HT1080 (cell line): ENCODE measurements at places on chromosomes 5 and 9. TPM values are rescaled to one million over a fixed set of nuclear protein-coding genes. Genes with fewer than 3 reads are reported as not detected.

- no peak for DNase-seq
These were observed 342.7 kb upstream of the RIOK2 start for GRCh38 chr5:97525780-97526179.

- no peak for DNase-seq
These were observed 13.6 kb downstream of the ITGA1 start for GRCh38 chr5:52801329-52801728.

DNA sequence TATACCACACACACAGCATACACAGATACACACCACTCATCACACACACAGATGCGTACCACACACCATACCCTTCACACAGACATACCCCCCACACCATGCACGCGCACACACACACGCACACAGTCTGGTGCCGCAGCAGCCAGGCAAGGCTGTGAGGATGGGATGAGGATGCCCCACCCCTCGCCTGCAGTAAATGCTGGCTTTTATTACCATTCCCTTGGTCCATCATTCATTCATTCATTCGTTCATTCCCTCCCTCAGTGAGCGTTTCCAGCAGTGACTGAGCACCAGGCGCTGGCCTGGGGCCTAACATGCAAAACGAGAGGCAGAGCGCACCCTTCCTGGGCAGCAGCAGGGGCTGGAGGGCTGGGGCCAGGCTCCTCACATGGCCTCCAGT lies 51.7 kb upstream of the FCN2 start:
- no peak for DNase-seq

DNA sequence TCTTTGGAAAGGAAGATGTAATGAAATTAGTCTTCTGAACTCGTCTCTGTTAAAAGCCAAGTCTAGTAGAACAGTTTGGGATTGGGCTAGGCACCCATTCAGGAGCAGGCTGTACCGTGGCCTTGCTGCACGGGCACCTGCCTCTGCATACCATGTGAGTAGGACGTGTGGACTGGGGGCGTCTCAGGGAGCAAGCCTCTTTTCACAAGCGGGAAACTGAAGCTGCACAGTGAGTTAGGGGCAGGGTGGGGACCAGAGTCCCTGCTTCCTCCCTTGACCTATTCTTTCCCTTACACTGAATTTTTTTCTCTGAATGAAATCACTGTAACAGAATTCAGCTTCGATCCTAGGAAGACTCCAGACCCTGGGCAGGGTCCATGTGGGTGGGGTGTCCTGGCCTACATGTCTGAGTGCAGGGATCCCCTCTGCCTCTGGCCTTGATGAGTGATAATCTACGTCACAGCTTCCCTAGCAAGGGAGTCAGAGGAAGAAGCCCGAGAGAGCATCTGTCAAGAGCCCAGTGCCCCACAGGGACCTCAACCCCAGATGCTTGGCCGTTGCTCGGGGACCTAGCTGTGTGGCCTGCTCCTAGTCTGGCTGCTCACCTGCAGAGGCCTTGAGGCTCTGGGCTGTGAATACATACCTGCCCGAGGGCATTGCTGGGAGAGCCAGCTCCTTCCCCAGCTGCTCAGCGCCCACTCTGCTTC lies 15.1 kb downstream of the PHF2 start:
- DNase-seq = no peak

DNA sequence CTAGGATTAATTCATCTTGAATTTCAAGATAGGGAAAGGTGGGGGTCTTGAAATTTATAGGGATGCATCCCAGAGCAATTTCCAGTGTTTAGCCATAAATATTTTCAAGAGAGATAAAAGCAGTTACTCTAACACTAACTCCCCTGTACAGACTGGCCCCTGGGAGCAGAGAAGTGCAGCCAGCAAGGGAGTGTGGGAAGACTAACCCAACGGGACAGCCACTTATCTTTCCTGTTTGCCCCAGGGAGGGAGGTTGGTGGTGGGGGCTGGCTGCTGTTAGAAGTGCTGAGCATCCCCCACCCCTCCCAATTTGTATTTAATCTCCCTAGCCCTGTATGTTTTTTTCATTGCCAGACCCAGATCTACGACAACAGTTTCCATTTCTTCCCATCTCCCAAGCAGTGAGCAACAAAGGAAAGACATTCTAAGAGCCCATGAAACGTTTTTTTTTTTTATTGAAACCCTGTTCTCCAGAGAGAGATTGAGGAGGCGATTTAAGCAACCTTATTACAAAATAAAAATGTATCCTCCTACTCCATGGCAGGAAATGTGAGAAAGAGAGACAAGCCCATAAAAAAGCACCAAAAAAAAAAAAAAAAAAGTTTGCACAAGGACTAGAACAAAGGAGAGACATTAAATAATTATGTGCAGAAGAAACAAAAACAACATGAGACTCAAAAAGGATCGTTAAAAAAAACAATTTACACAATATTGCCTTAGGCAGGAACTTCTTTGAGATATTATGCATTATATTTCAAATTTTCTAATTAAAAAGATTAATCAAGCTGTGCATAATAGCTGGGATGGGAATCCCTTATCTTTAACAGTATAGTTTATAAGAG lies 343.4 kb downstream of the ARHGEF28 start:
- DNase-seq = no peak

The CTXN3 gene
- not detected in 2 replicates for total RNA-seq

- no peak for DNase-seq
These were observed 248.1 kb downstream of the PDE4D start for GRCh38 chr5:59645380-59645779.

DNA sequence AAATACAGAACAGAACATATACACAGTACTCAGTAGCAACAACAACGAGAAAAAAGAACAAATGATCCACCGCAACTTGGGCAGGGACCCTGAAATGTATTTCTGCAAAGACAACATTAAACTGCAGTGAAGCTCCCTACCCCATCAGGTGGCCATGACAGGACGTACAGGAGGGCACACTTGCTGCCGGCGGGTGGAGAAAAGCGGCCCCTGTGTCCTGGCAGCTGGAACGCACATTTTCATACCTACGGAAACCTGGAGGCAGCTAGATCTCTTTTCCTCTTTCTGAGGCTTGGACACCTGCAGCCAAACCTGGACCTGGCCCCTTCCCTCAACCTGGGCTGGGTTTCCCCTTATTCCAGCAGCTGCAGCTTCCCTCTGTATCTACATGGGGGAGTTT lies 42.2 kb upstream of the ZNF354B start:
- DNase-seq = no peak

The ARHGEF37 gene
- 0.02 and 0.03 TPM in 2 replicates for total RNA-seq

The ANKRD18B gene
- 3.7 and 15.0 TPM in 2 replicates for total RNA-seq

DNA sequence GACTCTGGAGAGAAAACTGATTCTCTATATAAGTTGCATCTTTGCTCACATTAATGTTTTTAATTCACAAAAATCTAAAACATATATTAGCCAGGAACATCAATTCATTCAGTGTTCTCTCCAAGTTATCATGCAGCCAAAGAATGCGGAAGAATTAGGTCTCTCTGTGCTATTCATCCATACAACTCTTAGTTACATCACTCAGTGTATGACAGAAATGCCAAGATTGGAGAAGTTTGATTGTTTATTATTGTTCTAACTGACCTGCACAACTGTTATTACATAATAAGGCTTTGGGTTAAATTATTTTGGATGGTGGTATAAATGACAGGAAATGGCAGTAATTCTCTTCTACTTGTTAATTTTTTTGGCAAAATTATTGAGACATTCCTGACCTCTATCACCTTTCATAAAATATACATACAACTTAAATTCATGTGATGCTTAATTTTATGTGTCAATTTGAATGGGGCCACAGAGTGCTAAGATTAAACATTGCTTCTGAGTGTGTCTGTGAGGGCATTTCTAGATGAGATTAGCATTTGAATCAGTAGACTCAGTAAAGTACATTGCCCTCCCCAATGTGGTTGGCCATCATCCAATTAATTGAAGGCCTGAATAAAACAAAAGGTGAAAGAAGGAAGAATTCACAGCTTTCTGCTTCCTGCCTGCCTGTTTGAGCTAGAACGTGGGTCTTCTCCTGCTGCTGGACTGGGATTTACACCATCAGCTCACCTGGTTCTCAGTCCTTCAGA lies 70.2 kb downstream of the NR2F1-AS1 start:
- no peak for DNase-seq

The PCDHGB1 gene
- 0.53 and 1.4 TPM in 2 replicates for total RNA-seq

GRCh38 chr5:574906-575305 lies 37.2 kb upstream of the CEP72 start:
- DNase-seq = no peak

The NTMT1 gene
- total RNA-seq = 65.9 and 66.4 TPM in 2 replicates

The CDX1 gene
- not detected in 2 replicates for total RNA-seq

GRCh38 chr5:138714694-138715093 lies 38.5 kb upstream of the CTNNA1 start:
- DNase-seq = no peak

GRCh38 chr9:16552252-16552651 lies 318.2 kb downstream of the BNC2 start:
- no peak for DNase-seq

GRCh38 chr5:68046445-68046844 lies 169.1 kb upstream of the PIK3R1 start:
- DNase-seq = peak; percentile 96

- DNase-seq = peak; percentile 39
These were observed 10.6 kb downstream of the SPINK4 start for GRCh38 chr9:33250458-33250995.

The PIP5KL1 gene
- 0.73 and 0.98 TPM in 2 replicates for total RNA-seq

DNA sequence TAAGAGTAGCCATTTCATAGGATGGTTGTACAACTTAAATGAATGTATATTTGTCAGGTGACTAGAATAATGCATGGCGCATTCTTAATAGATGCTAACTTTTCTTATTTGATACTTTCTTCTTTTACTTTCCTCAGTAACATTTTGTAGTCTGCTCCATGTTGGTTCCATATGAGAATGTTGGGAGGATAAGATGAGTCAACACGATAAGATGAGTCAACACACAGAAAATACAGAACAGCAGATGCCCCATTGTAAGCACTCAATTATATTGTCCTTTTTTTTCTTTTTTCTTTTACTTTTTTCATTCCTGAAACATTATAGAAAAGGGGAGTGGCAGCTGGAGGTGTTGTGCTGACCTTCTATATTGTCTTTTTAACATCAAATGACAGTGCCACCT lies 92.3 kb upstream of the SPATA31C2 start:
- peak; percentile 46 for DNase-seq

GRCh38 chr5:108747111-108747773 lies 455 bp upstream of the FER start:
- no peak for DNase-seq

GRCh38 chr5:76808141-76808691 lies 10.6 kb upstream of the F2RL1 start:
- DNase-seq = no peak

The TMEM252 gene
- not detected in 2 replicates for total RNA-seq

DNA sequence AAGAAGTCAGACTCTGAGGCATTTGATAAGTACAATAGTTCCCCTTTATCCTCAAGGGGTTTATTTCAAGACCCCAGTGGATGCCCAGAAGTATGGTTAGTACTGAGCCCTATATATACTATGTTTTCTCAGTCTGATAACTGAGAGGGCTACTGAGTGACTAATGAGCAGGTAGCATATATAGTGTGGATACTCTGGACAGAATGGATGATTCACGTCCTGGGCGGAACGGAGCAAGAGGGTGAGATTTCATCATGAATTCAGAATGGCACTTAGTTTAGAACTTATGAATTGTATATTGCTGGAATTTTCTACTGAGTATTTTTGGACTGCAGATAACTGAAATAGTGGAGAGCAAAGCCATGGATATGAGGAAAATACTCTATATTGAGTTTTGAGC lies 457.6 kb downstream of the PLK2 start:
- peak; percentile 82 for DNase-seq

- no peak for DNase-seq
These were observed at the start of gene FGFR4 for GRCh38 chr5:177086654-177087397. Gene FGFR4 (plus strand): TSS chr5:177086915. CDS start chr5:177089603, 2,688 bp downstream.

The SKP2 gene
- total RNA-seq = 80.6 and 84.1 TPM in 2 replicates

GRCh38 chr9:135961811-135962695 lies 880 bp upstream of the UBAC1 start:
- DNase-seq = no peak

- DNase-seq = peak; percentile 79
These were observed 47.7 kb downstream of the FNIP1 start for GRCh38 chr5:131749138-131749537.

DNA sequence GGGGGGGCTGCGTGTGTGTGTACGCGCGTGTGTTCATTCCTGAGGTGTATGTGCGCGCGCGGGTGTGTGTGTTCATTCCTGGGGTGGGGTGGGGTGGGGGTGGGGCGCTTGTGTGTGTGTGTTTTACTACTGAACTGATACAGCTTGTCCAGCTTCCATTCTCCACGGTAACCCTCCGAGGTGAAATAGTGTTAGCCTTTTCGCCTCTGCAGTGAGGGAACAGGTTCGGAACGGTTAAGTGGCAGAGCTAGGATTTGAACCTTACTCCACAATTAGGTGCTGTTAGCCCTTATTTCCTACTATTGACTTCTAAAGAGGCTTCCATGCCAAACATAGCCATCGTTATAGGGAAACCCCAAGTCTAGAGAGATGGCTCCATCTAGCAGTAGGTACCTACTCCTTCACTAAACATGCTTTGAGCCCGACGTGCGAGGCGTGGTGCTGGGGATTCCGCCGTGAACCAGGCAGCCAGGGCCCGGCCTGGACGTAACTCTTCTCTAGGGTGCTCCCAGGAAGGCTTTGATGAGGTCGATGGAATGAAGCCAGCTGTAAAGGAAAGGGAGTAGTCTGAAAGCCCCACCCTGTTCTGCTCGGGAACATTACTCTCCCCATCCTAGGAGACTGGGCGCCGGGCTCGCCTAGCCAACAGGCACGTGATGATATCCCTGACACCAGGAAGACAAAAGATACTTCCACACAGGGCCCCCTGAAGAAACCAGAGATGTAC lies 782 bp upstream of the SKP1 start:
- DNase-seq = peak; percentile 10
